ENCODE measurements at places on chromosomes 6 and 20. TPM values are rescaled to one million over a fixed set of nuclear protein-coding genes. Genes with fewer than 3 reads are reported as not detected.

PSORS1C2 gene
- total RNA-seq: not detected

ZNF334 gene
- total RNA-seq: 31.8 TPM

TRERF1 gene
- total RNA-seq: 20.3 TPM

LAMA2 gene
- 56.8 TPM for total RNA-seq

- peaks cover 19% of the 10 kb centered on the region for H3K4me1 ChIP-seq
- DNase-seq: no peak
- no peak overlapping the region for H3K4me3 ChIP-seq
- no peaks in the 10 kb centered on the region for H3K27me3 ChIP-seq
- H3K27ac ChIP-seq: peak overlapping the region; percentile 47
Measured at GRCh38 chr6:22053391-22053997, 243.3 kb downstream of the PRL start.

DNA sequence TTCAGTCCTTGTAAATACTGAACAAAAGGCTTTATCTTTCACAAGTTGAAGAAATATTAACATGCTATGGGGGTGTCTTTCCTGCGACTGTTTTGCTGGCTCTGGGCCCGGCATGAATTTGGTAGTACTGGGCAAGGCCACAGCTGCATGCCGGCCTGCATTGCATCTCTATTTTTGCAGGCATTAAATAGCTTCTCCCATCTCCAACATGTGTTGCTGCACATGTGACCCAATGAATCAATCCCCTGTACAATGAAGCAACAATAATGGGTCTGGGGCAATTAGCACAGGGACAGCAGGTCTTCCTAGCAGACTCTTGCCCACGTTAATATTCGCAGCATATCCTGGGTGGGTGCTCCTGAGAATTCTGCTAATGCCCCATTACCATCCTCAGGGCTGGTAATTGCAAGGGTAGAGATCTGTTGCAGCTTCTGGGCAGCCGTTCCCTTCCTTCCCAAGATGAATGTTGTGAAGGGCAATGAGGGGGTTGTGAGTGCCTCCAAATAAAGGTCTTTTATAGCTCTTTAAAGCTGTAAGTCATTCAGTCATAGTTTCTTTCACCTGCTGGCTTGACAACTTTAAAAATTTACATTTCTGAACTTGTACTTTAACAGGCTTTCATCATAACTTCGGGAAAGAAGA is 24.3 kb upstream of the CDYL start:
- no peak overlapping the region for H3K4me3 ChIP-seq
- no peaks in the 10 kb centered on the region for H3K27me3 ChIP-seq
- H3K4me1 ChIP-seq: no peaks in the 10 kb centered on the region
- no peaks in the 10 kb centered on the region for H3K36me3 ChIP-seq
- H3K27ac ChIP-seq: no peak overlapping the region
- no peak for DNase-seq

GRCh38 chr6:31293343-31293742 is 21.5 kb upstream of the HLA-C start:
- no peaks in the 10 kb centered on the region for H3K4me1 ChIP-seq
- H3K36me3 ChIP-seq: no peaks in the 10 kb centered on the region
- no peak overlapping the region for H3K4me3 ChIP-seq
- peaks cover 65% of the 10 kb centered on the region for H3K27me3 ChIP-seq

GRCh38 chr20:61712688-61713087 is 353.0 kb downstream of the TAF4 start:
- no peak overlapping the region for H3K4me3 ChIP-seq
- H3K36me3 ChIP-seq: no peaks in the 10 kb centered on the region
- no peak overlapping the region for H3K27ac ChIP-seq
- DNase-seq: no peak
- H3K27me3 ChIP-seq: peaks cover 17% of the 10 kb centered on the region

DNA sequence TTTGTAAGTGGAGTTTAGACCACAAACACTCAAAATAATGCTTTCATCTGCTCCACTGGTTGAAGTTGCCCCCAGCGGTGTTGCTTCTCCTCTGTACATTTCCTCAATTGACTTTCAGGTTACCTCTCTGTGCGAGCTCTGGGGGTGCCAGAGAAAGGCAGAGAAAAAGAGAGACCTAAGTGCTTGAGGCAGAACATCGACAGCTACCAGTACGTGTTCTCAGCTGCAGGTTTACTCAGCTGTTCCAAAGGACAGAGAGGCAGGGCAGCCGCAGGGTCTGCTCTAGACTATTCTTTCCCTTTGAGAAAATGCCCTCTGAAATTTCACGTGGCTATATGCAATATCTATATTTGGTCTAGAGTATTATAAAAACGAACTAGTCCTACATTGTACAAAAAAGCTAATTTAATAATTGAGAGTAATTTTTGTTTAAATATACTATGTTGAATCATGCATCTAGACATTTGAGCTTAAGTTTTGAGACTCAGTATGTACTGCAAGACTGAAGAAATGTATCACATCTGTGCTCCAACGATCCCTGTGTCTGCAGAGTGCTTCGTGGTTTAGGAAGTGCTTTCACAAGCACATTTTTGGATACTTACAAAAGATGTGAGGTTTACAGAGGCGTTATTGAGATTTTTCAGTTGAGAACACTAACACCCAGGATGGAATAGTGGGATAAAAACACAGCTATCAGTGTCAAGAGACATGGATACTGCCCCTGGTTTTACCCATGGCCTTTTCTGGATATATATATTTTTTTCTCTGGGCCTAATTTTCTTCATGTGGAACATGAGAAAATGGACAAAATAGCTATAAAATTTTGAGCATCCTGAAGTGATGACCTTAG is 453.6 kb upstream of the FLRT3 start:
- H3K27me3 ChIP-seq: no peaks in the 10 kb centered on the region
- no peak overlapping the region for H3K27ac ChIP-seq
- H3K4me1 ChIP-seq: peaks cover 18% of the 10 kb centered on the region
- H3K4me3 ChIP-seq: no peak overlapping the region
- H3K36me3 ChIP-seq: no peaks in the 10 kb centered on the region
- no peak for DNase-seq

- peak overlapping the region; percentile 63 for H3K4me3 ChIP-seq
- no peak for DNase-seq
- peaks cover 24% of the 10 kb centered on the region for H3K4me1 ChIP-seq
- H3K36me3 ChIP-seq: no peaks in the 10 kb centered on the region
Measured at GRCh38 chr20:22403632-22404361, 180.6 kb downstream of the FOXA2 start.

DNA sequence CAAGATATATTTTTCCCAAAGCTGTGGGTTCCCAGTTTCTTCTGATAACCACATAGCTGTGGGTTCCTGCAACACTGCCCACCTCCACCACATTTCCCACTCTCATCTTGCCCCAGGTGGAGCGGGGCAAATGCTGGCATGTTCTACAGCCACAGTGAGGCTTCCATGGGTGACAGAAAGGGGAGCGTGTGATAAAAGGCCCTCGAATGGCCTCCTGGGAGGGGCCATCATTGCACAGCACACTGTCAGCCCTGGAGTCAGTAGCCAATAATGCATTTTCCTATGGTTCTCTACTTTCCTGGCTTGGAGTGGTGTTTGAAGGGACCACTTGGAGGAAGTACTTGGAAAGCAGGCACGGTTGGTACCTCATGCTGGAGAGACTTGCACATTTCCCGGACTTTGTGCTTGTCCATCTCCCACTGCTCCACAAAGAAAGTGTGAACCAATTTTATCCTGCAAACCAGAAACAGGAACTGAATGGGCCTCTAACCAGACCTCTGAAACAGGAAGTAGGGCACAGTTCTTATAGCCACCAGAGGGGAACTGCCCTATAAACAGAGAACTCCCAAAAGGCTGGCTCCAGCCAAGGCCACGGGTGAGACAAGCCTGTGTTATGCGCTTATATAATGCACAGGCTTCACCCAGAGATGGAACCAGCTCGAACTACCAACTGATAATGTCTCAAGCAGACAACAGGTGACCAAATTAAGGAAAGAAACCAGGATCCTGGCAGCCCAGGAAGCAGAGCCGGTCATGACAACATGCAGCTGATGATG is 8.6 kb downstream of the MAP3K5 start:
- no peak for DNase-seq
- peaks cover 5% of the 10 kb centered on the region for H3K36me3 ChIP-seq
- peaks cover 38% of the 10 kb centered on the region for H3K4me1 ChIP-seq
- H3K27ac ChIP-seq: no peak overlapping the region
- no peak overlapping the region for H3K4me3 ChIP-seq
- peaks cover 4% of the 10 kb centered on the region for H3K27me3 ChIP-seq

DNA sequence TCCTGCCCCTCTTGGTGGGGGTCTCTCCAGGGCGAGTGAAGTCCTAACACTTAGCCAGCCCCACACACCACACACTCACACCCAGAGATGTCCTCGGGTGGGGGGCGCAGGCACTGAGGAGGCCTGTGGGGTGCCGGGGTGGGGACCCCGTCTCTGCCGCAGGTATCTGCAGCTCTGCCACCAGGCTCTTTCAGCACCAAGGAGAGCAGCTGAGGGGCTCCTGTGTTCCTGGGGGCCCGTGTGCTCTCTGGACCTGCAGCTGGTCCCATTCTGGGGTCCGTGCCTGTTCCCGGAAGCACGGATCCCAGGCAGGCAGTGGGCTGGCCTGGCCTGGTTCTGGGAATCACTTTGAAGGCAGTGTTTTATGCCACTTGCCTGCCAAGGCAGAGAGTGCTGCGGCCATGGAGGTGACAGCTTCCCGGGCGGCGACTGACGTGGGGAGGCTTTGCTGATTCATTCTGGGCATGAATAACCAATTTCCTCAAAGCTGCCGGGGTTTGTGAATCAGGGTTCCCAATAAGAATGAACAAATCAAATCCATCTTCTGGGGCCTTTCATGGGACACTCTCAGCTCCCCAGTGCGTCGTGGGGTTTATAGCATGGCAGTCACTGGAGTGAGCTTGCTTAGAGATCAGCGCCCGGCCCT is 54.4 kb upstream of the SLCO4A1 start:
- no peaks in the 10 kb centered on the region for H3K4me1 ChIP-seq
- H3K27ac ChIP-seq: no peak overlapping the region
- H3K27me3 ChIP-seq: peaks cover 45% of the 10 kb centered on the region
- H3K36me3 ChIP-seq: no peaks in the 10 kb centered on the region

DNA sequence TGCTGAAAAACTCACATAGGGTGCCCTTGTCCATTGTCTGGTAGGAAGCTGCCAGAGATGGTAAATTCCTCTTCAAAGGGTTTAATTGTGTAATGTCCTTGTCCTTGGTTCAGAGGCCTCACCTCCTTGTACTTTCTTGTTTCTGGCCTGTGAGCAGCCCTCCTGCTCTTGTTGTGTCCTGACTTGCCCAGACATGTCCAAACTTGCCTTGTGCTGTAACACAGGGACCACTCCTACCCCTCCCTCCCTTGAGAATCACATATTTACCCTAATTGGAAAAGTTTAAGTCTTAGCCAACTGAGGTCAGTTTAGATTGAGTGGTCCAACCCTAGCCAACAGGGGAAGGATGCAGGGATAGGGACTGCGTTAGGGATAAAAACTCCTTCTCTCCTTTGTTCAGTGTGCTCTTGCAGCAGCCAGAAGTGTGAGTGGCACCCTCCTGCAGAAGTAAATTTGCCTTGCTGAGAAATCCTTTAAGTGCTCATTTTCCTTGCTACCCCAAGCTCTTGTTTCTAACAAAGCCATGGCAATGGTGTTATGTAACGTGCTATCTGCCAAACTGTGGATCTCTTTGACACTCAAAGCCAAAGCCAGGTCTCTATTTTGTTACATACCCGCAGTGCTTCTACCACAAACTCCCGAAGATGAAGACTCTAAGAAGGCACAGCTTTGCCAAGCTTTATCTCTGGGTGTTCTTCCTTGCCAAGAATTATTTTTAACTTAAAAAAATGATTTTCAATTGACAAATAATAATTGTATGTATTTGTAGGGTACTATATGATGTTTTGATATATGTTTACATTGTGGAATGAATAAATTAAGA is 414.5 kb downstream of the ESR1 start:
- DNase-seq: no peak
- no peaks in the 10 kb centered on the region for H3K4me1 ChIP-seq
- peaks cover 49% of the 10 kb centered on the region for H3K36me3 ChIP-seq

DNA sequence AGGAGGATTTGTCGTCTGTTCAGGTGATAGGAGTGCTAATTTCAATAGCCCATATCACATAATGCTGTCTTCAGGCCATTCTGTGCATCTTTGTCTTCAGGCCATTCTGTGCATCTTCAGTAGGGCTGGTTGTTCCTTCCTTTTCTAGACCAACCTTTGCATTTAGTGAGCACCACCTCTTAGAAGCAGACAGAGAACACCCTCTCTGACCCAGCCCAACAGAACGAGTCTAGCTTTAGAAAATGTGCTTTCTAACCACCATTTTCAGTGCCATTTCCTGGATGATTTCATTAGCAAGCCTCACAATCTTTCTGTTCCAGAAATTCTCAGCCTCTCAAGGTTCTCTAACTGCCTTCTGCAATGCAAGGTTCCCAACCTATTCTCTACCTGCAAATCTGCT is 215.3 kb upstream of the KCNQ5 start:
- H3K4me3 ChIP-seq: no peak overlapping the region
- no peaks in the 10 kb centered on the region for H3K36me3 ChIP-seq
- H3K27me3 ChIP-seq: peaks cover 10% of the 10 kb centered on the region
- no peak overlapping the region for H3K27ac ChIP-seq

- H3K36me3 ChIP-seq: peaks cover 11% of the 10 kb centered on the region
- no peak for DNase-seq
- H3K4me1 ChIP-seq: peaks cover 2% of the 10 kb centered on the region
- no peak overlapping the region for H3K4me3 ChIP-seq
- H3K27me3 ChIP-seq: peaks cover 18% of the 10 kb centered on the region
- no peak overlapping the region for H3K27ac ChIP-seq
Measured at GRCh38 chr20:64033981-64034493, 1.9 kb upstream of the C20orf204 start.

- no peak for DNase-seq
- no peak overlapping the region for H3K27ac ChIP-seq
- no peaks in the 10 kb centered on the region for H3K36me3 ChIP-seq
- no peak overlapping the region for H3K4me3 ChIP-seq
Measured at GRCh38 chr20:56223352-56223751, 25.2 kb upstream of the MC3R start.

DNA sequence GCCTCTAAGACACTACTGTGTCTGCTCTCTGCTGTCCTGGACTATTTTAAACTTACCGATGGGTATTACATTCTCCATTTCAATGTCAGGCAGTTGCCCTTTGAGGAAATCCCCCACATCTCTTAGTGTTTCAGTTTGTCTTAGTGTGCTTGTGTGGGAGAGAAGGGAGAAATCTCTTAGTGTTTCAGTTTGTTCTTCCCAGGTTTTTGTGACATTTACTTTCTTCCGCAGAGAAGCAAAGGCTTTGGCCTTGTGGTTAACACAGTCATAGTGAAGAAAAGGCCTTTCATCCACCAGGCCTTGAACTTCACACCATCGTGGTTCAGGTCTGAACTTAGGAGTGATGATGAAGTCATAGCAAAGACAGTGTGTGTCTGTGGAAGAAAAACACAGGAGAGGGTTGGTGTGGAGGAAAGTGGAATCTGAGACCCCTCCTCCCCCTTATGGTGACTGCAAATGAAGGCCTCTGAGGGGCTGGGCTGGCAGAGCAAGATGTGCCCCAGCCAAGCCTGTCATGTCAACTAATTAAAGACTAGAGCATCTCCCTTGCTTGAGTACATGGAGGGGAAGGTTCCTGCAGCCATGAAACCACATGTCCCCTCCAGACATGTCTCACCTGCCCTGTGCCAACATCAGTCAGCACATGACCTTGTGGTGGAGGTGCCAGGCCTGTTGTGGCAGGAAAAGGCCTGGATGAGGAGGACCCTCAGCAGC is 23.9 kb downstream of the RAET1L start:
- peaks cover 87% of the 10 kb centered on the region for H3K27me3 ChIP-seq
- H3K36me3 ChIP-seq: no peaks in the 10 kb centered on the region
- H3K4me3 ChIP-seq: no peak overlapping the region
